ENCODE measurements at places on chromosomes 12 and 14. TPM values are rescaled to one million over a fixed set of nuclear protein-coding genes. Genes with fewer than 3 reads are reported as not detected.

- peaks cover 5% of the 10 kb centered on the region for H3K4me1 ChIP-seq
- DNase-seq = no peak
- no peaks in the 10 kb centered on the region for H3K36me3 ChIP-seq
Observed at GRCh38 chr12:50595667-50596066, 90.9 kb downstream of the DIP2B start.

Gene FOXG1
- 0.15 TPM for polyA plus RNA-seq

- no peaks in the 10 kb centered on the region for H3K27me3 ChIP-seq
- no peak for DNase-seq
- H3K4me3 ChIP-seq = no peak overlapping the region
- no peaks in the 10 kb centered on the region for H3K4me1 ChIP-seq
Observed at GRCh38 chr12:89041078-89041477, 311.2 kb downstream of the DUSP6 start.

Gene LRRC23
- 16.5 TPM for polyA plus RNA-seq

DNA sequence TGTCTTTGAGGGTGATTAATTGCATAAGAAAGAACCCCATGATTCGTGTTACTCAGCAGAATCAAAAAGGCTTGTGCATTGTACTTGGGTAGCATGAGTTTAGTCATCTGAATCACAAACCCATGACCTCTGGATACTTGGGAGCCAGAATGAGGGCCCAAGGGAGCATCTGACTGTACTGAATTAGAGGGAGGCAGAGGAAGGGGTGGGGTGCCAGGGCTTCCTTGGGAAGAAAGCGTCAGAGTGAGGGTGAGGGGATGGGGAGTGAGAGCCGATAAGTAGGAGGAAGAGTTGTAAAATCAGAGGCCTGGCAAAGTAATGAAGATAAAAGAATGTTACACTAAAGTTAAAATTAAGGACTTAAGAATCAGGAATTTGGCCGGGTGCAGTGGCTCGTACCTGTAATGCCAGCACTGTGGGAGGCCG, 29.8 kb downstream of the GPRC5D start:
- no peak overlapping the region for H3K4me3 ChIP-seq
- H3K4me1 ChIP-seq = peaks cover 4% of the 10 kb centered on the region

DNA sequence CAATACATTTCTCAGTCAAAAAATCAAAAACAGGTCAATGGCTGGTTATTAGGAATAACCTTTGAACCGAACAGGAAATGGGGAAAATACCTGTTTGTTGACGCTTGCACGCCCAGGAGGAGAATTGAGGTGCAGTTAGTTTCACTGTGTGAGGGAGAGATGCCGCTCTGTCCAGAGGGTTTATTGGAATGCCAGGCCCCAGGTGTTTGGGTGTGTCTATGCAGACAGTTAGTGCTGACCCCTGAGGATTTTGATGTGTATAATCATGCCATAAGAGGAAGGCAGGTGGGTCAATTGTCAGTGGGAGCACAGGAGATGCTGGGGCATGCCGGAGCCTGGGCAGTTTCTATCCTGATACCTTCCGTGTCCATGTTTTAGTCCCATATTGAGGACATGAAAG, 100.8 kb upstream of the DIO3 start:
- H3K36me3 ChIP-seq = no peaks in the 10 kb centered on the region
- peaks cover 1% of the 10 kb centered on the region for H3K4me1 ChIP-seq
- H3K27me3 ChIP-seq = peaks cover 5% of the 10 kb centered on the region
- no peak overlapping the region for H3K27ac ChIP-seq

Gene SPTB
- polyA plus RNA-seq = 0.63 TPM

Gene HOXC6
- 37.8 TPM for polyA plus RNA-seq

DNA sequence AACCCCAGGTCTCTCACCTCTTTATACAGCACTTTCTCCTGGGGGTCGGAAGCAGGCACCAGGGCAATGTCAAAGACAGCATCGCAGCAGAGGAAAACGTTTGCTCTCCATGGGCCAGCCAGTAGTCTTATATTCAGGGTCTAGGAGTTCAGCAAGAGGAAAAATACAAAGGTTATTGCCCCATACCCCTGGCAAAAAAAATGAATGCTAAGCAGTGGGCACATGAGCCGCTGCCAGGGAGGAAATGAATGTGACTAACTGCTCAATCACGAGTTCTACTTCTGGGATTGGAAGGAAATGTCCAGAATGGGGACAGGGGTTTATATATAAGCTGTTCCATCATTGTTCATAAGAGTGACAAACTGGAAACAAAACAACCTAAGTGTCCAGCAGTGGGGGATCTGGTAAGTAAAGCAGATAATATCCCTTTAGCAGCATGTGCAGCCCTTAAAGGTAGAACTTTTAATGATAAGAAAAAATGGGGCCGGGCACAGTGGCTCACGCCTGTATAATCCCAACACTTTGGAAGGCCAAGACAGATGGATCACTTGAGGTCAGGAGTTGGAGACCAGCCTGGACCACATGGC, 53.8 kb downstream of the PHETA1 start:
- no peaks in the 10 kb centered on the region for H3K36me3 ChIP-seq
- no peak for DNase-seq
- no peak overlapping the region for H3K4me3 ChIP-seq
- no peak overlapping the region for H3K27ac ChIP-seq

GRCh38 chr12:126389220-126389841, 1324.1 kb downstream of the AACS start:
- H3K4me1 ChIP-seq = no peaks in the 10 kb centered on the region
- no peaks in the 10 kb centered on the region for H3K27me3 ChIP-seq
- DNase-seq = no peak
- no peaks in the 10 kb centered on the region for H3K36me3 ChIP-seq
- no peak overlapping the region for H3K4me3 ChIP-seq

GRCh38 chr12:127327986-127328385, 939.0 kb upstream of the TMEM132C start:
- H3K4me1 ChIP-seq = no peaks in the 10 kb centered on the region
- no peaks in the 10 kb centered on the region for H3K36me3 ChIP-seq
- no peaks in the 10 kb centered on the region for H3K27me3 ChIP-seq
- DNase-seq = no peak

Gene ADCY4
- 15.0 TPM for polyA plus RNA-seq

GRCh38 chr14:24436355-24437019, 6.1 kb downstream of the SDR39U1 start:
- peak overlapping the region; percentile 22 for H3K27ac ChIP-seq
- H3K27me3 ChIP-seq = no peaks in the 10 kb centered on the region
- H3K4me1 ChIP-seq = peaks cover 2% of the 10 kb centered on the region
- DNase-seq = peak; percentile 43

Gene IAPP
- not detected for polyA plus RNA-seq

Gene SPPL3
- 87.4 TPM for polyA plus RNA-seq

DNA sequence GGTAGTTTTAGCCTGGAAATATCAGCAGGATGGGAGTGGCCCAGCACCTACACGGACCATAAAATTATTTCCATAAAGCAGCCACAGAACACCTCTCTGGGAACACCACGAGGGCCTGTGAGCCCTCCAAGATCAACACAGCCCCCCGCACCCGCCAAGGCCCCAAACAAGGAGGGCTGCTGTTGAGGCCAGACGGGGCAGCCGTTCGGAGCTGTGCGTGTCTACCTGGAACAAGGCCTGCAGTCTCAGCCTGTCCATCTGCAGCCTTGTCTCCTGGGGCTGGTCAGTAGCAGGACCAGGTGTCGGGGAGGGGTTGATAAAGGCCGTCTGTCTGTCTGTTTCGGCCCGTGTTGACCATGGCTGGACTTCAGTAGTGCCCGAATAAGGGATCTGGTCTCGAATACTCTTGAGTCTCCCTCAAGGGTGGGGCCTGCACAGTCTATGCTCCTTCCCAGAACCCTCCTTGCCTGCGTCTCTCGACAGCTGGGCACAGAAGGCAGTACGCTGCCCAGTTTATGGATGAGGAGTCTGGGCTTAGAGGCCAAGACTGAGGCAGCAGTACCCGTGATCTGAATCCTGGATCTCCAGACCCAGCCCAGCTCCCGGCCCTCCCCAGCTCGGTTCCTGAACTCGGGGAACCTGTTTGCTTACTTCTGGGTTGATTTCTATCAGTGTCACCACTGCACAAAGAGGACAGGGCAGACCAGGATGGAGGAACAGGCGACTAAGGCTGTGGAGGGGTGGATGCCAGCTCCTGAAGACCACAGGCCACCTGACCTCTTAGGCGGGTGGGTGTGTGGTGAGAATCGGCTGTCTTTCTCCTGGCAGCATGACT, 23.1 kb upstream of the DLK1 start:
- no peak for DNase-seq
- no peaks in the 10 kb centered on the region for H3K27me3 ChIP-seq
- no peak overlapping the region for H3K27ac ChIP-seq
- H3K4me1 ChIP-seq = peaks cover 4% of the 10 kb centered on the region

Gene C12orf60
- polyA plus RNA-seq = 1.9 TPM

GRCh38 chr12:40045656-40046055, 60.2 kb downstream of the SLC2A13 start:
- H3K27ac ChIP-seq = no peak overlapping the region
- H3K4me3 ChIP-seq = no peak overlapping the region
- H3K4me1 ChIP-seq = no peaks in the 10 kb centered on the region
- H3K27me3 ChIP-seq = no peaks in the 10 kb centered on the region
- no peak for DNase-seq
- no peaks in the 10 kb centered on the region for H3K36me3 ChIP-seq

Gene SRRM4
- polyA plus RNA-seq = 0.02 TPM

DNA sequence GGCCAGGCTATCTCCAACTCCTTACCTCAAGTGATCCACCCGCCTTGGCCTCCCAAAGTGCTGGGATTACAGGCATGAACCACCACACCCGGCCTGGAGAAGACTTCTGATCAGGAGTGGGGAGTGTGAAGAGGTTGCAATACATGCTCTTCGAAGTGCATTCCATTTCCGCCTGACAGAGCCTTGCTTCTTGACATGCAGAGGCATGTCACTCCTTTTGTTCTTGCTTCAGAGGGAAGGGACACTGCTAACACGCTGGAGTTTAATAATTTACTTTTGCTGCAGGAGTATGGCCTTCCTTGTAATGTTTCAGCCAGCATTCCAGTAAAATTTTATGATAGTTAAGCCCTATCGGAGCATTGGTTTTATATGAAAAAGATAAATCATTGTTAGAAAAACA, 74.9 kb downstream of the SLC25A47 start:
- no peaks in the 10 kb centered on the region for H3K4me1 ChIP-seq
- H3K27ac ChIP-seq = no peak overlapping the region
- H3K36me3 ChIP-seq = no peaks in the 10 kb centered on the region
- H3K27me3 ChIP-seq = no peaks in the 10 kb centered on the region
- no peak for DNase-seq

- no peaks in the 10 kb centered on the region for H3K4me1 ChIP-seq
- no peak overlapping the region for H3K4me3 ChIP-seq
Observed at GRCh38 chr14:84465880-84466279, 1064.1 kb upstream of the FLRT2 start.

GRCh38 chr14:92259613-92260357, 63.2 kb upstream of the SLC24A4 start:
- DNase-seq = no peak
- no peak overlapping the region for H3K4me3 ChIP-seq
- no peaks in the 10 kb centered on the region for H3K36me3 ChIP-seq

DNA sequence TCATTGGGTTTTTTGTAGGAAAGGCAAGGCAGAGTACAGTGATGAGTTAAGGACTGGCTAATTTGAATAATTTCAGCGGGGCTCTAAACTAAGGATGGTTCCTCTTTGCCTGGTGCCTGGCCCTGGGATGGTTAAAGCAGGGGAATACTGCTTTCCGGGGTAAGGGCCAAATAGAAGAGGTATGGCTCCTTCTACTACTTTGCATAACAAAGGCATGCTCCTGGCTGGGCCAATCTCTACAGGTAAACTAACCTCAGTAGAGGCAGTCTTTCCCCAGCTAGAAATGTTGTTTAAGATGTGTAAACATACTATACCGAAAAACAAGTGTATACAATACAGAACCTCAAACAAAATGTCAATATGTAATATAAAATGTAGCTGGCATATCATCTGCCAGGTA, 1239.0 kb downstream of the SLC16A7 start:
- no peaks in the 10 kb centered on the region for H3K27me3 ChIP-seq
- no peak for DNase-seq
- H3K36me3 ChIP-seq = no peaks in the 10 kb centered on the region
- no peak overlapping the region for H3K4me3 ChIP-seq
- no peak overlapping the region for H3K27ac ChIP-seq

GRCh38 chr14:44170101-44170500, 337.0 kb downstream of the FSCB start:
- H3K4me1 ChIP-seq = no peaks in the 10 kb centered on the region
- H3K27ac ChIP-seq = no peak overlapping the region
- no peaks in the 10 kb centered on the region for H3K36me3 ChIP-seq
- no peak overlapping the region for H3K4me3 ChIP-seq
- H3K27me3 ChIP-seq = no peaks in the 10 kb centered on the region

Gene TAS2R14
- 1.4 TPM for polyA plus RNA-seq

DNA sequence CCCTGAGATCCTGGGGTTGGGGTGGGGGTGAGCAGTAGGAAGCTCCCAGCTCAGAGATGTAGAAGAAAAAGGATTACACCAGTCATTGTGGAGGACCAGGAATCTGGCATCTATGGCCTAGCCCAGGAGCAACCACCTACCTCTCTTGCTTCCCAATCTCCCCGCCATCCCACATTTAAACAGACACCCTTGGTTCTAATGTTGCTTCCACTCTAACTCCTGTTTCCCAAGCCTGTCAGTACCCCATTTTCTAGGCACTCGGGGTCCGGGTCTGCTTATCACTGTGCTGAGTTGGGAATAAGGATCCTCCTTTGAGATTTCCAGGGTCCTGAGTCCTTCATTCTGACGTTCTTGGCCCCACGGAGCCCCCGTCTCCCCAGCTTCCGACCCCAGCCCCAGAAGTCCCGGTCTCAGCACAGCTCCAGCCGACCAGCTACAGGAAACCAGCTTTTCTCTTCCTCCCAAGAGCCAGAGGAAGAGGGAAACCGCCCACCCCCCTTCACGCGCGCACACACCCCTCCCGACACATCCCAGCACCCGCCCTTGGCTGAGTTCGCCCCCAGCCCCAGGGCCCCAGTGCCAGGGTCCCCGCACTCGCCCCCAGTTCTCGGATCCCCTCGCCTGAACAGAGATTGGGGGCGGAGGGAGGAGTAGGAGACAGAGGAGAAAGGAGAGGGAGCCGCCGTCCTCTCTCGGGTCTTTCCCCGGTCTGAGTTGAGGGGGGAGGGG, 1.2 kb downstream of the ITGA5 start:
- no peaks in the 10 kb centered on the region for H3K27me3 ChIP-seq
- peak; percentile 57 for DNase-seq
- H3K4me3 ChIP-seq = peak overlapping the region; percentile 97
- peak overlapping the region; percentile 74 for H3K27ac ChIP-seq

DNA sequence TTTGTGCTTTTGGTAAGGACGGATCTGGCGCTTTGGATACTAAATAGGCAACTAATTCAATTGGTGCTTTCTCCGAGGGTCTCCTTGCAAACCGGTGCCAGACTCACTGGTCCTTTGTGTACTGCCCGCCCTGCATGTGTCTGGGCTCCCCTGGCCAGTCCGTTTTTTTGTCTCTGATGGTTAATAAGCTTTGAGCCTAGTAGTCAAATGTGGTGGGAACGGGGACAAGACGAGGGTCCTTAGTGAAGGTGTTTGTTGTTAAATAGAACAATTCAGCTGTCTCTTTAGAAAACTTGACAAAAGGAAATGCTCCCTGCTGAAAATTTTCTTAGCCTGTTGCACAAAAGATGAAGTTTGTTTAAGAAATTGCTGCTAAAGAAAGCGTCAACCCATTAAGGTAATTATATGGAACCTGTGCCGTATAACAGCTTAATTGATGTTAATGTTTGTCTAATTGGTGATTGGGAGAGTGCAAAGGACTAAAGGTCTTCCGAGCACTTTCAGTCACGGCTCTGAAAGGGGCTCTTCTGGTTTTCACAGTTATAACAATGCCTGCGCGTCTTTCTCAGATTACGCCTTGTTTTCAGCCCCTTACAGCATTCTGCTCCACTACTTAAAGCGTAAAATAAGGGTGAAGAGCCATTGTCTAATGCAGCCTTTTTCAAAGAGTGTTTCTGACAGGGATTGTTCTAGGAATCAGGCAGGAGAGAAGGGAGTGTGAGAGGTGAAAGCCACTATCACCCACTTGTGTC, 537.4 kb downstream of the PRKD1 start:
- DNase-seq = no peak
- H3K36me3 ChIP-seq = no peaks in the 10 kb centered on the region
- no peaks in the 10 kb centered on the region for H3K4me1 ChIP-seq
- no peak overlapping the region for H3K27ac ChIP-seq
- no peaks in the 10 kb centered on the region for H3K27me3 ChIP-seq

Gene LMNTD1
- not detected for polyA plus RNA-seq
